Activated T-cell treated with anti-CD3 and anti-CD28 coated beads for 24 hours (primary cell): ENCODE measurements at places on chromosomes 2 and 18.

GRCh38 chr2:240953426-240954410, 44.7 kb upstream of the SNED1 start:
- no peak for DNase-seq

- no peak for DNase-seq
Measured at GRCh38 chr2:25994509-25994908, 12.2 kb upstream of the KIF3C start.

DNA sequence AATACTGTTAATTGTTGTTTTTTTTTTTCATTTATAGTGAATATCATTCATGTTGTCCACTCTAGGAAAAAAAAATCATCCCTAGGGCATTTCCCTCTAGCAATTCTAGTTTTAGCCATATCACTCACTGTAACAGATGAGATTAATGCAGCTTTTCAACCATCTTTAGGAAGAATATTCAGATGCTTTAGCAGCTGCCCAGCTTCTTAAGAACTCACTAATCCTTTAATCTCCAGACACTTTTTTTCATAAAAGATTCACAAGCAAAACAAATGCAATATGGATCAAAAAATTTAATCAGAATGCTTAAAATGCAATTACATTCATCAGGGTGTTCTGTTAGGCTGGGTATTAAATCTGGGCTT, 692.6 kb downstream of the ERBB4 start:
- no peak for DNase-seq

DNA sequence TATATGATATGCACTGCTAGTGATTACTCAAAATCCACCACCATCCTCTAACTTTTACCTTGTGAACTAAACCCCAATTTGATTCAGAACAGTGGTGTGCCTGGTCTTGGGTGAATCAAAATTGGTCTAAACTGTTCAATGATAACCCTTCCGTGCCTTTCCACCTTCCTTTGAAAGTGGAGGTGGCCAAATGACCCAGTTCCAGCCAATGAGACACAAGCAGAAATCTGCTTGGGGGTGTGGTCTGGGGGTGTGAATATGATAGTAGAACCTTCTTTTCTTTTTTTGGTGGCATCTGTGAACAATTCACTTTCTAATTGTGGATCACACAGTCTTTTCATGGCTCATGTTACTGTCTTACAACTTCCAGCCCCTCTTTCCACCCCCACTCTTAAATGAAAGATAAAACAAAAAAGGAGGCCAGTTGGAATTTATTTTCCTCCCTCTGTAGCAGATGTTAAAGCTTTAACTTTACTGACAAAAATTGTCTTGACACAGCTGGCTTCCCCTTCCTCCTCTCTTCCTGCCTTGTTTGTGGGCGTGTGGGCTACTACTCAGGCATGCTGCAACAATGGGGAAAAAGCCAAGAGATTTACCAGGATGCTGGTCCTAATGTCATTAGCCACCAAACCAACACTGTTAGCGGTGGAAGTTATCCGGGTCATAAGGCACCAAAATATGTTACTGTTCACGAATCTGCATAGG, 58.8 kb upstream of the ANKRD44 start:
- no peak for DNase-seq

DNA sequence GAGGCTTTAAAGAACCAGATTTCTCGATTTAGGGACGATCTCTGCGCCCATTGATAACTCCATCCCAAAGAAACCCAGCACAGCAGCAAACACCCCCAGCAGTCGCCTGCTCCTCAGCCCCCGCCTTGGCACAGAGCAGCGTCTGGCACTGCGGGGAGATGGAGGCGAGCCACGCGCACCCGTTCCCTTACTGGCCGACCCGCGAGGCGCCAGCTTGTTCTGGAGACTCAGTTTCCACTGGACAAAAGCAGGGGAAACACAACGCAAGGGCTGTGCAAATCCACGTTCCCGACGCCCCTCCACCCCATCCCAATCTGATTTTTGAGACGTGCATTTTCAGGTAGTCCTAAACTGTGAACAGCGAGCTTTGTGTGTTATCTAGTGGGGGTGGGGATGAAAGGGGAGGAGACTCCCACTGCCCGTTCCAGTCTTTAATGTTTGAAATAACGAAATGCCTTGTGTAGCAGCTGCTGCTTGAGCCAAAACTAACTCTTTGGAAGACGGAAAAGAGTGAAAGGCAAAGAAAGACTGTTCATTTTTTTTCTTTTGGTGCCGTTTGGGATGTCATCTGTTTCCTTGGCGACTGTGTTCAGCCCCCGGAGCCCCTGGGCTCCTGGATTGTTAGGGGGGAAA, 143.2 kb downstream of the MEIS1 start:
- DNase-seq: no peak

GRCh38 chr2:239831861-239832489, 193.2 kb downstream of the NDUFA10 start:
- no peak for DNase-seq

DNA sequence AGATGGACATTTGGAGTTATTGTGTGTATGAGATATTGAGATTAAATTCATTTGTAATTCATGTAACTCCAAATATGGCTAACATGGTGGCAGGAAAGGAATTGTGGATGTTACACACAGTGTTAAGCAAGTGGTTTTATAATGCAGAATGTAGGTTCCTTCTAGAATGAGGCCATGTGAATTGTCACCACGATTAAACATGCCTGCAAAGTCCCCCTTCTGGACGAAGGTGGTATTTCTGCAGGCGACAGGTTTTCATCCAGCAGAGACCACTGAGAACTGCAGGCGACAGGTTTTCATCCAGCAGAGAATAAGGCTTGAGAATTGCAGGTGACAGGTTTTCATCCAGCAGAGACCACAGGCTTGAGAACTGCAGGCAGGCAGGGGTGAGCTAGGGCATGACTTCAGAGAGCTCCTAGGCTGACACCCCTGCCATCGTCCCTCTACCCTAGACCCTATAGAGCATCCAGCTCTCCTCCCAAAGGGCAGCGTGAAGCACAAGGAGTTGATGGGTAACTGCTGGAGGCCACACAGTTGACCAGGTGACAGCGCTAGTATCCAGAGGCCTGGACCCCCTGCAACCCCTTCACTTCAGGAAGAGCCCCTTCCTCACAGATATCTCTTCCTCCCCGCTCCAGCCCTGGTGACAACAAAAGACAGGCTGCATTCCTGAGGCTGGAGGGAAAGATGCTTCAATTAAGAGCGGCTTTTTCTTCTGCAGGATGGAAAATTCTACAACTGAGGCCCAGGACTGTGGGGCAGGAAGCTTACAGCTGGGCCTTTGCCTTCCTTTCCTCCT, 175.8 kb downstream of the LOXHD1 start:
- DNase-seq: peak; percentile 46

DNA sequence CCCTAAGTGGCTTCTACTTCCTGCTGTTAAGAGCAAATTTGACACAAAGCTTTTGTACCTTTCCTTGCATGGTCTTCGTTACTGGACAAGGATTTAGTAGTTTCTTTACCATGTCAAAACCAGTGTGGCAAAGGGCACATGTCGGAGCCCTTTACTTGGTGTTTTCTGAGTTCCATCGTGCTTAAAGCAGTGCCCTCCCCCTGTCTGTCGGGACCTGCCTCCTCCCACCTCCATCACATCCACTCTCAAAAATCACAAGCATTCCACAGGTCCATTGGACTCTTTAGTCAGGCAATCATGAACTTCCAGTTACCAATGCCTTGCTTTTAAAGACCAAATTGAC, 763 bp downstream of the CCDC141 start:
- no peak for DNase-seq

GRCh38 chr2:231985823-231986261, 24.3 kb downstream of the DIS3L2 start:
- DNase-seq: no peak

GRCh38 chr2:240431661-240432424, 3.6 kb upstream of the GPC1 start:
- no peak for DNase-seq

- no peak for DNase-seq
Measured at GRCh38 chr2:157890969-157891642, 15.0 kb upstream of the ACVR1 start.

DNA sequence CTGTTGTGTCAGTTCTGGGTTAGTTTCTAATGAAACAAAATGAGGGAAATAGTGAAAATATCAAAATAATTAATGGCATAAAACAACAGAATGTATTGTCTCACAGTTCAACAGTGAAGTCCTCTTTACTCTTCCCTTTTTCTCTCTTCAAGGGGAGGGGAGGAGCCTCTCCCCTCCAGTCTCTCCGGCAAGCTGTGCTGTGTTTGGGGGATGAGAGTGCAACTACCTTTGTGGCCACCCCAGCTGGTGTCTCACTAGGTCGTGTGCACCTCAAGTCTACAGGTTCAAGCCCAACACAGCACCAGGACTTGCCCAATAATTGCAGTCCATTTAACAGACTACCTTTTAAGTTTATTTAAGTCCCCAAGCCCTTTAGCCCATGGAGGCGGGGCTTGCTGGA, 271.7 kb upstream of the DOK6 start:
- no peak for DNase-seq

DNA sequence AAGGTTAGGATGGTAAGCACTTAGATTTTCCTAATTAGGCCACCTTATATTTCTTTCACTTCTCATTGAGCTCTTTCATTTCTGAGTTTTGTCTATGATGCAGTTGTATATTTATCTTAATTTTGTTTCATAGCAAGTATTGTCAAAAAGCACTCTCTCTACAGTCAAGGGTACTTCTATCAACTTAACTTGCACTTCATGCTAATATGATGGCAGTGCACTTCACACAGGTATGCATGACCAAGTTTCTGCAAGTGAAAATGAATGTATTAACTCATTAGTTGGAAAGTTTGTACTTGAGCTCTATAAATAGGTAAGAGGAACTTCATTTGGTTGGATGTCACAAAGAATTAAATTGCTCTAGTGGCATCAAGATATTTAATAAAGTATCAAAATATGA, 51.5 kb upstream of the CDH19 start:
- DNase-seq: no peak

- DNase-seq: no peak
Measured at GRCh38 chr2:69786052-69786560, 43.4 kb upstream of the GMCL1 start.

- DNase-seq: no peak
Measured at GRCh38 chr2:30480703-30481322, 33.8 kb downstream of the LCLAT1 start.

DNA sequence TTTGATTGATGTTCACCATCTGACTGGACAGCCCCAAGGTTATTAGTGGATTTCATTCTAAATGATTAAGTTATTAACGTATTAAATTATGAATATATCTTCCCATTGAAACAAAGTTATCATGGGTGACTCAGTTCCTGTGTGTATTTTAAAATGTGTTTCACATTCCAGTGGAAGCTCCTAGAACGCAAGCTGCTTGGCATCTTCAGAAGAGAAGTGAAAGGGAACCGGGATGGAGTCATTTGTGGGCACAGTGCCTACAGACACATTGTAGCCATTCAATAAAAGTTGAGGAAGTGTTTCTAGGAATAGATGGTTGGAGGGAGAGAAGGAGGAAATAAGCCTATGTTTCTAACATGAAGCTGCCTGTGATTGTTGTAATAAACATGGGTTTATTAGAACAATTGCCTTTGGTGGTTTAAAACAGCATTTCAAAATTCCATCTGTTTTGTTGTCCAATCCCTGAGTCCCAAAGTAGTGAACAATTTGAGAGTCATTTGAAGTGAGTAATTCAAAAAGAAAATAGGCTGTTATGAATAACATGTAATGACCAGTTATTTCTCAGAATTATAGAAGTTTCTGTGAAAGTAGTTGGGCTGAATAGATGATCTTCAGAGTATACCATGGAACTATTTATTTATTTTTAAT, 143.5 kb downstream of the PKP4 start:
- no peak for DNase-seq

- no peak for DNase-seq
Measured at GRCh38 chr2:11975373-11975772, 228.9 kb downstream of the LPIN1 start.

GRCh38 chr2:213806125-213806726, 522.0 kb downstream of the SPAG16 start:
- no peak for DNase-seq

DNA sequence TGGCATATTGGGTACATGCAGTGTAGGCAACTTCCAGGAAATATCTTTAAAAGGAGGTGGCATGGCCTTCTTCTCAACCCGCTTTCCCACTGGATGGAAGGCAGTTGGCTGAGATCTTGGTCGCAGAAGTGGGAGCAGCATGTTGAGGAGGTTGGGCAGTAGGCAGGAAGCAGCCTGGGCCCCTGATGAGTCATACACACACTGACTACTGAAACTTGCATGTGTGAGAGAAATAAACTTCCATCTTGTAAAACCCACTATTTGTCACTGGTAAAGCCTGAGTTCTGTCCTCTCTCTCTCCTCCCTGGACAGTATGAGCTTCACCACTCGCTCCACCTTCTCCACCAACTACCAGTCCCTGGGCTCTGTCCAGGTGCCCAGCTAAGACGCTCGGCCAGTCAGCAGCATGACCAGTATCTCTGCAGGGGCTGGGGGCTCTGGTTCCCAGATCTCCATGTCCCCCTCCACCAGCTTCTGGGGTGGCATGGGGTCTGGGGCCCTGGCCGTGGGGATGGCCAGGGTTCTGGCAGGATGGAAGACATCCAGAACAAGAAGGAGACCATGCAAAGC, 233.8 kb upstream of the SPRED2 start:
- no peak for DNase-seq

GRCh38 chr18:46920653-46921052, 3.3 kb downstream of the KATNAL2 start:
- DNase-seq: no peak

DNA sequence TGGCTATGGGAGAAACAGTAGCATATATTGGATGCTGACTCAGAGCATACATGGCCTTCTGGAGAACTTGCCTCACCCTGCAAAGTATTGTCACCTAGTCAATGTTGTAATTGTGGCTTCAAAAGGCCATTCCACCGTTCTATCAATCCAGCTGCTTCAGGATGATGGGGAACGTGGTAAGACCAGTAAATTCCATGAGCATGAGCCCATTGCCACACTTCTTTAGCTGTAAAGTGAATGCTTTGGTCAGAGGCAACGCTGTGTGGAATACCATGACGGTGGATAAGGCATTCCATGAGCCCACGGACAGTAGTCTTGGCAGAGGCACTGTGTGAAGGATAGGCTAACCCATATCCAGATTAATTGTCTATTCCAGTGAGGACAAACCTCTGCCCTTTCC, 1300.1 kb upstream of the ACVR2A start:
- DNase-seq: no peak

DNA sequence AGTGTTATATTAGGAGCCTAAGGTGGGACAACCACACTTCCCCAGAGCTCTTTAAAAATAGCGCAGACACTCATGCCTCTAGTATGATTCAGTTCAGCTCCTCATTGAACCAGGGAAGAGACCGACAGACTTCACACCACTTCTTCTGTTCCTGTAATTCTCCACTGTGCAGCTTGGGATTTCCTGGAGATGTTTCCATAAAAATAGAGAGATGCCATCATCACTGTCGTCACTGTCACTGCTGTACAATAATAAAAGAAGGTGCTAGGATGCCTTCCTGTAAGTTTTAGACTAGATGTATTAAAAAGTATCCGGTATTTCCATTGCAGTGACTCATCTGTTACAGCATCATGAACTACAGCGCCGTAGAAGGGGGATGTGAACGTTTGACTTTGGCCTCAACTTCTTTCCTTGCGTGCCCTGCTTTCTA, 110.9 kb downstream of the FAM210A start:
- no peak for DNase-seq
